ENCODE measurements at places on chromosomes 7 and 10.

GRCh38 chr7:44461387-44461786, 29.1 kb downstream of the NUDCD3 start:
- no peak for DNase-seq

DNA sequence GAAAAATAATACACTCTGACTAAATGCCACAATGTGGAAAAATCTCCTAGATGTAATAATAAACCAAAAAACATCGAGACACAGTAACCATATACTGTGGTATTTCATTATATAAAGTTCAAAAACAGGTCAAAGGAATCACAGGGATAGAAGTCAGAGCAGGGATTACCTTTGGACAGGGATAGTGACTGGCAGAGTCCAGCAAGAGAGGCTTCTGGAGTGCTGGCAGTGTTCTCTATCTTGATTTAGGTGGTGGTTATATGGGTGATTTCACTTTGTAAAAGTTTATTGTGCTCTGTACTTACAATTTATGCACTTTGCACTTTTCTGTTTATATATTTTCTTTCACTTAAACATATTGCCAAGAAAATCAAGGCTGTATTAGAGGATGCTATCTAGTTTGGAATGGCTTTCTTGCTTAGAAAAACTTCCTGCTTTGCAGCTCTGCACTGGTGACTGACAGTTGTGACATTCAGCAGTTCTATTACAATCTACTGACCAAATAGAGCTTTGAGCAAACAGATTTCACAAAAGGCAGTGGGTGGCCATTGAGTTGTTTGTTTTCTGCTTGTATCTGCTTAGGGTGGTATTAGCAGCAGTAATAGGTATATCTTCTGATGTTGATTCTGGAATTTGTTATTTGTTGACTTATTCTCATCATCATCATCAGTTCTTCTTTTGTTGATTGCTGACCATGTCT, 263.6 kb upstream of the LRGUK start:
- no peak for DNase-seq

DNA sequence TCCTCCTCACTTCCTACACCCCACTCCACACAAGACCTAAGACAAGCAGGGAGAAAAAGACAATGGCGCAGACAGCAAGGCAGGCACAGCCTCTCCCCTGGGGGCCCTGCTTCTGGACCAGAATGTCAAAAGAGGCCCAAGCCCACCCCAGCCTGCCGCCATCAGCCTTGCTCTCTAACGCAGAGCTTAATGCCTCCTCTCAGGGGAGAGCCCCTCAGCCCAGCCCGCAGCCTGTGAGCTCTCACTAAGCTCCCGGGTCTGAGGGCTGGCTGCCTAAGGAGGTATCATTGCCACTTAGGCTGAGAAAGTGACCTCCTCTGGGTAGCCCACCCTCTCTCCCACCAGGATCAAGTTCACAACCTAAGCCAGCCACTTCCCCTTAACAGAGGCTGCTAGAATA, 16.7 kb downstream of the SLIT1 start:
- no peak for DNase-seq

DNA sequence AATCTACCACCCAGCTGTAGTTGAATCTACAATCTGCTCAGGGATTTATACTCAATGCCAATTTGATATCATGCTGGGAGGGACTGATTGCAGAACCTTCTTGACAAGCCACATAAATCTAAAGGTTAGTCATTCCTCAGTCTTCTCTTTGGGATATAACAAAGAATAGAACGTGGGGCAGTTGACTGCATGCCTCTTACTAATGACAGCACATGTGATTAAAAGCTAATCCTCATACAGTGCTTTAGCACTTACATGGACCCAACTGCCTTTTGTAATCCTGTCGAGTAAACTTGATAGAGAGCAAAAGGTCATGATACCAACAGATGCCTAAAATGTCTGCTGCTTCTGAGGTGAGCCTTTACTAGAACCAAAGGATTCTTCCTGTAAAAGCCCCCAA, 12.3 kb downstream of the KLHL7 start:
- no peak for DNase-seq

GRCh38 chr7:9017286-9017685, 583.9 kb downstream of the NXPH1 start:
- no peak for DNase-seq

Data from T follicular helper cell (primary cell).